ENCODE measurements at places on chromosomes 3 and 15. TPM values are rescaled to one million over a fixed set of nuclear protein-coding genes. Genes with fewer than 3 reads are reported as not detected.

GRCh38 chr15:31440754-31441311 is 114.2 kb downstream of the KLF13 start:
- DNase-seq, result peak; percentile 39

DNA sequence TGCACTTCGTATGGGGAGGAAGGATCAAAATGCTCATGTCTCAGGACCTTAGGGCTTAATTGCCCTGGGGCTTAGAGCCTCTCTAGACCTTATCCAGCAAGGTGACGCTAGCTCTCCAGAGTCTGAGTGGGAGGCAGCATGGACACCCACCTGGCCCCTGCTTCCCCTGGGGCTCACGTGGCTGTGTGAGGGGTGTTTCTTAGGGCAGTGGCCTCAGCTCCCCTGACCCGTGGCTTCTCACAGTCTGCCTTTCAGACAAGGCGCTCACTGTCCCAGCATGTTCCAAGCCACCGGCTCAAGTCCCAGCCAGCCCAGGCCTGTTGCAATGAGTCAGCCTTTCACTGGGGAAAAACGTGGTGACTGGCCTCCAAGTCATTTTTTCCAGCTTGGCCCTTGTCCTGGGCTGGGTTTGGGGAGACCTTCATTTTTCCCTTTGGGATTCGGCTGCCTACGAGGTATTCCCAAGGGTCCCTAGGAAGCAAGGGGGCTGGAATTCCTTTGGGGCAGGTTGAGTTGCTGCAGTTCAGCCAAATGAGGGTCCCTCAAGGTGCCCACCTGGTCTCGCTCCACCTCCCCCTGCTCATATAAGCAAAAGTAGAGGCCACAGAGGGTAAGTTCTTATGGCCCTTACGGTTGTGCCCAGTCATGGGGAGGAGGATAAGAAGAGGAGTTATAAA is 15.7 kb downstream of the BHLHE40 start:
- no peak for DNase-seq

The GOLGA8M gene
- 10.3 TPM for total RNA-seq

The SLC9A9 gene
- total RNA-seq, result 9.6 TPM
